Frontal cortex (tissue), 4 donors: ENCODE measurements at places on chromosomes 5 and 9. TPM values are rescaled to one million over a fixed set of nuclear protein-coding genes. Genes with fewer than 3 reads are reported as not detected.

The PCDHGA8 gene
- total RNA-seq, result 5.7 TPM

The SLC6A7 gene
- 2.9 TPM for total RNA-seq

The RASGRF2 gene
- 12.2 TPM for total RNA-seq

The PCDHA5 gene
- 8.2 TPM for total RNA-seq

The PTRH1 gene
- 6.9 TPM for total RNA-seq

The TMEM141 gene
- 17.1 TPM for total RNA-seq
